NCI-H1436 treated with DMSO at 0.1 percent for 48 hours (cell line): ENCODE measurements at places on chromosomes 3 and 15.

GRCh38 chr3:141477224-141477623 is 9.6 kb upstream of the RASA2 start:
- no peak for DNase-seq

DNA sequence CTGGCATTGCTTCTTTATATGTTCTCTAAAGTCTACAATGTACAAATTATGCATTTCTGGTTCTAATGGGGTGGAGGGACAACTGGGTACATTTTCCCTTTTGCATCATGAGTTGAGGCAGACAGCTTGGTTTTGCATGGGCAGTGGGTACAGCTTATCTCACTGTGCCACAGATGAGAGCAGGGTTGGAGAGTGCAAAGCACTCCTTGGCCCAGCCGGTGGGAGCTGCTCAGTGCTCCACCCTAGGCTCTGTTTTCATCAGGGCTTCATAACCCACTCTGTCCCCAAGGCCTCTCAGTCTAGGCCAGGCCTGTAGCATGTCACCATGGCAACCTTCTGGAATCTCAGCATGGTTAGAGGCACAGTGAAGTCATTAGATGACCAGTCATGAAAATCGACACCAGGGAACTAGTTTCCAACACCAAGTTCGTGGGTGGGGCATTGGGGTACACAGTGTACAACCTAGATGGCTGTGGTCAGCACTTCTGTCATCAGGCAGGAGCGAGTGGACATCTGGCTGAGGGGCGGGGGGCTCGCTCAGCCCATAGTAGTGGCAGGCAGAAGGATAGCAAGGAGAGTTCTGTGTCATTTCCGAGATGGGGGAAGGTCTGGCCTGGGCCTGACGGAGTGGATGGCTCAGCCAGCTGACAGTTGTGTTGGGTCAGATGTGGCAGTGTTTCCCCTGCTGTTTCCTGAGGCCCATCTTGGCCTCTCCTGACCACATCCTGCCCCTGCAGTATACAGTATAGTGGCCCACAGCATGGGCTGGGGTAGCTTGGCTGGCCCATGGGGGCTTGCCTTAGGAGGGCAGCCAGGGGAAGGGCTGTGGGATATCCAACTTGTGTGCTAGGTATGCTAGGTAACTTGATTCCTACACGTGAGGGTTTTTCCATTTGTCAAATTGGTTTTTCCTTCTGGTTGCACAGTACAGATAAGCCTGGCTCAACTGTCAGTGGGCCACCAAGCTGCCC is 75.7 kb upstream of the PRR23C start:
- no peak for DNase-seq

DNA sequence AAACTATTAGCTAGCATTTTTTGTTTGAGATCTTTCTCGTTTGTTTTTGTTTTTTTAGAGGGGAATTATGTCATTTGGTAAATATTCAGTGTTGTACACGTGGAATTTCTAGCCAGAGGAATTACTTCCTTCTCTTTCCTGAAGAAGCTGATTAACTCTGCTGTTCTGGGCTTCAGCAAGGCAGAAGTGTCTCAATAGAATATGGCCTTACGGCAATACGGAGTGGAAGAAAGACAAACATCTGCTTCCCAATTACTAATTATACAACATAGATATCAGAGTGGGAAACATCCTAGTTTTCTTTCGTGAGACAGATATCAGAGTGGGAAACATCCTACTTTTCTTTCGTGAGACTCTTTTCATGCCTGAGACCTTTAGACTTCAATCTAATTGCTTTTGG is 11.9 kb downstream of the P3H2 start:
- no peak for DNase-seq

GRCh38 chr3:170432416-170432815 is 13.7 kb downstream of the CLDN11 start:
- no peak for DNase-seq

DNA sequence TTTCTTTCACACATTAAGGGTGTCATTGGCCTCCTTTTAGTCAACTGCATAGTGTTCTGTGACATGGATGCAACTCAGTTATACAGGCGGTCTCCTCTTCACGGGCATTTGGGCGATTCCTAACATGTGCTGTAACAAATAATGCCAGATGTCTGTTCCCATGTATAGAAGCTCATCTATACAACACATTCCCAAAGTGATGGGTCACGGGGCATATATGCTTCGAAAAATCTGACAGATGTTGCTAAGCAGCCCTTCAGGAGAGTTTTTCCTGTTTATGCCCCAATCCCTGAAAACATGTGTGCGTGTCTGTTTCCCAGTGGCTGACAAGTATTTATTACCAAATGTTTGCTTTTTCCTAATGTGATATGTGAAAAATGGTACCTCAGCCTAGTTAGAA is 25.8 kb downstream of the LRRK1 start:
- DNase-seq, result no peak

GRCh38 chr3:29239376-29239775 is 41.5 kb upstream of the RBMS3 start:
- no peak for DNase-seq

- no peak for DNase-seq
Observed at GRCh38 chr3:49019941-49020329, 1.6 kb upstream of the DALRD3 start.

DNA sequence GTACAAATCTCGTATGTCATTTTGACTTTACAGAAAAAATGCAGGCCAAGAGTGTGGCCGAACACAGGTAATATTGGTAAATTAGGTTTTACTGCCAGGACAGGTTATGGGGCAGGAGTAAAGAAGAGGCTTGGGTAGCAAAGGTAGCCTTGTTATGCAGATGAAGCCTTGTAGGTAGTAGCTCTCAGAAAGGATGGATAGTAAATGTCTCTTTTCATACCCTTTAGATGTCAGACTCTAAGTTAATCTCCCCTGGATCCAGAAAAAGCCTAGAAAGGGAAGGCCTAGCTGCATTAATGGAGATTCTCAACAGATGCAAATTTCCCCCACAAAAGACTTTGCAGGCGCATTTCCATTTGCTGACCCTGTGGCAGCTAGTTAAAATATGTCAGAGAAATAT is 1445.1 kb upstream of the CADM2 start:
- DNase-seq, result no peak

DNA sequence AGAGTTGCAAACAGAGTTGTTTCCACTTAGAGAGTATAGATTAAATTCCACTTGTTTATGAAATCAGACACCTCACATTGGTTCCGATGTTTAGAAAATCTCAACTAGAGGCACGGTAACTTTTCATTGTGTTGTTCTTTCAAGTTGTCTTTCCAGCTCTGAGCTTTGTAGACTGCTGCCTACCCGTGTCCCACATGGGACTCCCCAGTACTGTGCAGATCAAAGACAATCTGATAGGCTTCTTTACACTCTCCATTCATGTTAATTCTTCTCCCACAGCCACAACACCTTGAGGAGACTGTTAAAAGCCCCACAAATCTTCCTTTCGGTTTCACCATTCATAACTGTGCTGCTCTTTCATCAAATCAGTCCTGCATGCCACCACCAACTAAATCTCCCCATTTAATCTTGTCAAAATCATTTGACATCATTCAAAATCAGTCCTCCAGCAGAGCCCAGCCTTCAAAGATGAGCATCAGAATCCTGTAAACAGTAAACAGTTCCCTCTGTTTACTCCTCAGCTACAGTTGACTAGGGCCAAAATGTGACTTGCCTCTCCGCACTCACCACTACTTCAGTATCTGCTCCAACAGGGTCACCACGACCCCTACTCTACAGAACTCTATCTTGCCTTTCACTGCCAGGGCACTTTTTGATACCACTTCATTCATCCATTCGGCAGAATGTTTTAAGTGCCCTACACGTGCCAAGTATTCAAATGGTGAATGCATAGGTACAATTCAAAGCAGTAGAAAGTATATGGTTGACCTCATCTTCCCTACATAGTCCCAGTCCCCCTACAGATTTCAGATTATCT is 8.3 kb downstream of the ANXA2 start:
- no peak for DNase-seq

- no peak for DNase-seq
Observed at GRCh38 chr15:92901072-92901761, 1.1 kb downstream of the CHD2 start.

DNA sequence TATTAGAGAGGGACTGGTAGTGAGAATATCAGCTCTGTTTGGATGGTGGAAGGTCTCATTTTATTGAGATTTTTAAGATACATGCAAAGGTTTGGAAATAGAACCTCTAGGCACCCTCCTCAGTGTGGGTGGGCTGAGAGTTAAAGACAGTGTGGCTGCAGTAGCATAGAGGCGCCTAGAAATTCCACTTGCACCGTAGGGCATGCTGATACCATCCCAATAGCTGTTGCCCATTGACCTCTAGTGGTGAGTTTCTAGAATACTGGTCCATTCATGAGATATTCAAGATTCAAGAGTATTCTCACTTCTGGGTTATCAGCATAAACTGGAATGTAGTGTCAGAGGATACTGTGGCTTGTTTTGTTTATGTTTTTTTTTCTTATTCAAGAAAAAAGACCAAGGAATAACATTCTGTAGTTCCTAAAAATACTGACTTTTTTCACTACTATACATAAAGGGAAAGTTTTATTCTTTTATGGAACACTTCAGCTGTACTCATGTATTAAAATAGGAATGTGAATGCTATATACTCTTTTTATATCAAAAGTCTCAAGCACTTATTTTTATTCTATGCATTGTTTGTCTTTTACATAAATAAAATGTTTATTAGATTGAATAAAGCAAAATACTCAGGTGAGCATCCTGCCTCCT is 87.2 kb downstream of the TGFBR2 start:
- DNase-seq, result peak; percentile 9

GRCh38 chr3:171268677-171269076 is 191.5 kb downstream of the TNIK start:
- DNase-seq, result no peak

GRCh38 chr3:37477711-37478487 is 303.5 kb upstream of the LRRFIP2 start:
- DNase-seq, result no peak

DNA sequence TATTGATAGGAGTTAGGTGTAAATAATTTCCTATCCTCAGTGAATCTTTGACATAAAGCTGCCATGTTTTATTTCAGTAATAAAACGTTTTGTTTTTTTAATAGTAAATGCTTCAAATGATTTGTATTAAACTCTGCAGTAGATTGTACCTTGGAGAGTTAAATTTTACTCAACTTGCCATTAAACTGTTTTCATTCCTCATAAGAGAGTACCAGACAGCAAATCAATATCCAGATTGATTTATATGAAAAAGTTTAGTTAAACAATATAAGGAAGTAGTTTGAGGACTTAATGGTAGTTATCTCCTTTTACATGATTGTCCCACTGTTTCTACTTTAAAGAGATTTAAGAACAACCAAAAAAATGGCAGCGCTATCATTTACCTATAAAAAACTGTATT is 18.4 kb downstream of the ALDH1A2 start:
- DNase-seq, result no peak
